ENCODE measurements at places on chromosomes 1 and 21. TPM values are rescaled to one million over a fixed set of nuclear protein-coding genes. Genes with fewer than 3 reads are reported as not detected.
A peak's percentile ranks its signal among the peaks of the same experiment; 100 is the strongest.

GOLT1A gene
- total RNA-seq = not detected

GRCh38 chr1:201849372-201850052 is 20.6 kb downstream of the IPO9 start:
- peaks cover 14% of the 10 kb centered on the region for H3K4me1 ChIP-seq
- H3K4me3 ChIP-seq = no peak overlapping the region
- no peaks in the 10 kb centered on the region for H3K36me3 ChIP-seq

PDPN gene
- total RNA-seq = 0.49 TPM

GCSAML gene
- total RNA-seq = 0.39 TPM

- peak overlapping the region; percentile 35 for H3K27ac ChIP-seq
- no peaks in the 10 kb centered on the region for H3K36me3 ChIP-seq
- no peaks in the 10 kb centered on the region for H3K27me3 ChIP-seq
- no peak for DNase-seq
- H3K4me1 ChIP-seq = peaks cover 41% of the 10 kb centered on the region
- no peak overlapping the region for H3K4me3 ChIP-seq
These were observed 273.9 kb downstream of the TM2D1 start for GRCh38 chr1:61450872-61451571.

GRCh38 chr1:25987951-25988350 is 9.9 kb downstream of the PAFAH2 start:
- peaks cover 36% of the 10 kb centered on the region for H3K4me1 ChIP-seq
- peaks cover 66% of the 10 kb centered on the region for H3K36me3 ChIP-seq
- no peak overlapping the region for H3K27ac ChIP-seq
- no peak overlapping the region for H3K4me3 ChIP-seq
- no peak for DNase-seq

- no peaks in the 10 kb centered on the region for H3K27me3 ChIP-seq
- no peak overlapping the region for H3K4me3 ChIP-seq
- H3K36me3 ChIP-seq = no peaks in the 10 kb centered on the region
- no peak for DNase-seq
- no peaks in the 10 kb centered on the region for H3K4me1 ChIP-seq
These were observed 727.6 kb upstream of the NEGR1 start for GRCh38 chr1:73009938-73010337.

TRIM67 gene
- not detected for total RNA-seq

DNA sequence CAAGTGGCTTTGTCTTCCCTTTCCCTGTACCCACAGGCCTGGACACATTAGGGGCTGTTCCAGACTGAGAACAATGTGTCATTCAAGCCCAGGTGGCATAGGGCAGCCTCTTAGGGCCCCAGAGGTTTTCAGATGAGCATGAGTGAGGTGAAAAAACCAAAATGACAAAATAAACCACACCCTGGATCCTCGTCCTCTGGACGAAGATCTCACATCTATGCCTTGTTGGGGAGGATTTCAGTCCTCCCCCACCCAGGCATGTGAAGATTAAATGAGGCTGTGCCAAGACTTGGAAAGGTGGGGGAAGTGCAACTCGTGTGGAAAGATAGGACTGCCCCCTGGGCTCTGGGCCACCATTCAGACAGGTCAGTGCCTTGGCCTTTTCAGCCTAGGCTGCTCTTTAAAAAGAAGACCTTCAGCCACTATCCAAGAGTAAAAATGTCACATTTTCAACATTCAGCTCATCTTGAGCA is 32.8 kb upstream of the IL19 start:
- H3K27me3 ChIP-seq = no peaks in the 10 kb centered on the region
- DNase-seq = no peak
- peaks cover 28% of the 10 kb centered on the region for H3K36me3 ChIP-seq
- H3K27ac ChIP-seq = peak overlapping the region; percentile 65
- no peak overlapping the region for H3K4me3 ChIP-seq
- peaks cover 27% of the 10 kb centered on the region for H3K4me1 ChIP-seq

DNA sequence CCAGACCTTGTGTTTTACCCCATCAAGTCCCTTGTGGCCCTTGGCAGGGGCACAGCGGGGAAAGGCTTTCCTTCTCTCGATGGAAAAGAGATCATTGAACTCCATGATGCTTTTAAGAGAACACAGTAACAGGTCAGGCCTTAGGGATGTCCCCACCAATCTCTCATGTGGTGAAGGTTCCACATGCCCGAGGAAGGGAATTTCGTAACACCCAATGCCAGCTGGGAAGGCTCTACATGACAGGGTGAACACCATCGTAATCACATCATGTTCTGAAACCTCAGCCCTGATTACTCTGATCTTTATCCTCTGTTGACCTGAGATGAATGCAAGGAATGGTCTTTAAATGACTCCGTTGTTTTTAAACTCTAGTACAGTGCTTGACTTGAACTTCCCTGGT is 105.5 kb upstream of the SPAG17 start:
- DNase-seq = no peak
- no peaks in the 10 kb centered on the region for H3K27me3 ChIP-seq
- no peaks in the 10 kb centered on the region for H3K36me3 ChIP-seq
- H3K4me3 ChIP-seq = no peak overlapping the region
- no peaks in the 10 kb centered on the region for H3K4me1 ChIP-seq

- peaks cover 79% of the 10 kb centered on the region for H3K36me3 ChIP-seq
- no peaks in the 10 kb centered on the region for H3K4me1 ChIP-seq
- DNase-seq = no peak
- H3K27me3 ChIP-seq = no peaks in the 10 kb centered on the region
- no peak overlapping the region for H3K4me3 ChIP-seq
- H3K27ac ChIP-seq = no peak overlapping the region
These were observed 40.3 kb upstream of the MYOCOS start for GRCh38 chr1:171581766-171582165.

VANGL1 gene
- 5.1 TPM for total RNA-seq

RIIAD1 gene
- not detected for total RNA-seq

TRPM2 gene
- total RNA-seq = 15.6 TPM

GRCh38 chr1:14926818-14927575 is 226.6 kb upstream of the TMEM51 start:
- peaks cover 43% of the 10 kb centered on the region for H3K27me3 ChIP-seq
- H3K4me1 ChIP-seq = peaks cover 81% of the 10 kb centered on the region
- H3K4me3 ChIP-seq = peak overlapping the region; percentile 78
- peak overlapping the region; percentile 85 for H3K27ac ChIP-seq
- no peaks in the 10 kb centered on the region for H3K36me3 ChIP-seq
- no peak for DNase-seq

- peaks cover 48% of the 10 kb centered on the region for H3K4me1 ChIP-seq
- H3K36me3 ChIP-seq = no peaks in the 10 kb centered on the region
- H3K27ac ChIP-seq = no peak overlapping the region
- H3K27me3 ChIP-seq = no peaks in the 10 kb centered on the region
- no peak overlapping the region for H3K4me3 ChIP-seq
- no peak for DNase-seq
These were observed 2.7 kb downstream of the DSTYK start for GRCh38 chr1:205208811-205209210.

DNA sequence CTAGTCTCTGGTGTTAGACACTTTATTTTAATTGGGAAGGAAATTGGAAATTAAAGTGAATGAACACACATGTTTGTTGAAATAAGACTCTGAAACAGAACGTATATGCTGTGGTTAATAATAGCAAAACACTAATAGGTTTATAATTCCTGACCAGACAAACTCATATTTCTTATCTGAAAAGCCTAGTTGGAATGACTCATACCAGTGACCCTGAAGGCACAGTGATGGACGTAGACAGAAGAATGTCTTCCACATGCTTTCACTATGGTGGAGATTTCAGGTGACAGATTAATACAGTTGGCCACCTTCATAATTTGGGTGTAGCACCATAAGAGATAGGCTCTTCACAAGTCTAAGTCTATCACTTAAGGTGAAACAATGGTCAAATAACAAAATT is 83.0 kb upstream of the COL11A1 start:
- no peaks in the 10 kb centered on the region for H3K4me1 ChIP-seq
- no peaks in the 10 kb centered on the region for H3K36me3 ChIP-seq
- DNase-seq = no peak
- H3K27me3 ChIP-seq = no peaks in the 10 kb centered on the region

- DNase-seq = no peak
- H3K27me3 ChIP-seq = no peaks in the 10 kb centered on the region
- peaks cover 2% of the 10 kb centered on the region for H3K4me1 ChIP-seq
- H3K4me3 ChIP-seq = no peak overlapping the region
- peaks cover 45% of the 10 kb centered on the region for H3K36me3 ChIP-seq
- H3K27ac ChIP-seq = no peak overlapping the region
These were observed 14.5 kb downstream of the ICMT start for GRCh38 chr1:6221210-6221784.

FHAD1 gene
- total RNA-seq = 0.25 TPM

DNA sequence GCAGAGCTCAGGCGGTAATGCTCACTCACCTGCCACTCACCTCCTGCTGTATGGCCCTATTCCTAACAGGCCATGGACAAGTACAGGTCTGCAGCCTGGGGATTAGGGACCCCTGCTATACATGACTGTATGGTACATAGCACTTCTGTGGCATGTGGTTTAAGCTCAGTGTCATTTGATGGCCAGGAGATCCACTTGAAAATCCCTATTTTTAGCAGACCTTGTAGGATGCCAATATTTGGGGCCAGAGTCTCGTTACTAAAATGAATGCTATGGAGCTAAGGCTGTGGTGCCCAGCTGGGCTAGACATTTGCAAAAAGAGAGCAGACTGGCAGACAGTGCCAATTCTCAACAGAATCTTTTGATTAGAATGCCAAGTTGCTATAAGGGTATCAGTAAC is 1.7 kb upstream of the ANGPTL7 start:
- no peaks in the 10 kb centered on the region for H3K4me1 ChIP-seq
- no peak overlapping the region for H3K4me3 ChIP-seq
- no peaks in the 10 kb centered on the region for H3K36me3 ChIP-seq
- no peaks in the 10 kb centered on the region for H3K27me3 ChIP-seq
- H3K27ac ChIP-seq = no peak overlapping the region

- no peaks in the 10 kb centered on the region for H3K4me1 ChIP-seq
- H3K27ac ChIP-seq = no peak overlapping the region
- H3K36me3 ChIP-seq = no peaks in the 10 kb centered on the region
- no peak for DNase-seq
These were observed 30.3 kb downstream of the HOOK1 start for GRCh38 chr1:59845091-59845490.

ZNF670 gene
- 3.6 TPM for total RNA-seq

- peaks cover 4% of the 10 kb centered on the region for H3K4me1 ChIP-seq
- no peaks in the 10 kb centered on the region for H3K27me3 ChIP-seq
- no peak overlapping the region for H3K27ac ChIP-seq
- no peaks in the 10 kb centered on the region for H3K36me3 ChIP-seq
- DNase-seq = no peak
- no peak overlapping the region for H3K4me3 ChIP-seq
These were observed 5.5 kb upstream of the RNF2 start for GRCh38 chr1:185039726-185040407.

- H3K4me3 ChIP-seq = no peak overlapping the region
- peaks cover 64% of the 10 kb centered on the region for H3K4me1 ChIP-seq
- H3K36me3 ChIP-seq = no peaks in the 10 kb centered on the region
- DNase-seq = peak; percentile 78
- H3K27ac ChIP-seq = peak overlapping the region; percentile 96
These were observed 25.5 kb upstream of the TNFRSF1B start for GRCh38 chr1:12141163-12141850.

TMCC2 gene
- total RNA-seq = 18.6 TPM

GIPC2 gene
- total RNA-seq = 47.6 TPM

- no peak overlapping the region for H3K27ac ChIP-seq
- no peaks in the 10 kb centered on the region for H3K36me3 ChIP-seq
- H3K4me3 ChIP-seq = no peak overlapping the region
- DNase-seq = no peak
These were observed 2.6 kb upstream of the TSPAN1 start for GRCh38 chr1:46172321-46172720.

DNA sequence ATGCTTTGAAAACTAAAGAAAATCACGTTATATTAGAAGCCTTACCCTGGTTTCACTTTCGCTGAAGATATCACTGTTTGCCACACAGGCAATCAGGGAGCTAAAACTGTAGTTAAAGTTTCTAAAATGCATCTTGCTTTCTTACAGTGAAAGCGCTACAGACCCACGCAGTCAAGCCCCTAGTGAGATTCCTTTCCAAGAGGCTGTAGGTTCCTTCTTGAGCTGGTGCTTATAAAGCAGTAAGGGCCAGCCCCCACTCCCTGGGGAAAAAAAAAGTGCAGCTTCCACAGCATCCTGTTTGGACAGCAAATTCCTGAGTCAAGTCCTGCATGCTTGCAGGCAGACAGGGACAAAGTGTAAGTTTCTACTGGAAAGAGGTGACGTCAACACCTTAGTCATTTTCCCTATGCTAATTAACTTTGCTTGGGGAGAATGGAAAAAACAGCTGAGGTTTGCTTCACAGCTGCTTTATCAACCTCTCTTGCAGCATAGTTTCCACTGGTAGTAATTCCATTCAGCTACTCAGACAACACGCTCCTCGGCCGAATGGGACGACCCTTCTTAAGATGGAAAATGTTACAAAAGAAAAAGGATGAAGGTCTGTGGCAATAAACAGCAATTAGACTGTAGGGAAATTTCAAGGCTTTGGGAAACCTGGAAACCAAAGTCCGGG is 14.7 kb upstream of the KCNE1 start:
- peaks cover 15% of the 10 kb centered on the region for H3K36me3 ChIP-seq
- H3K27ac ChIP-seq = peak overlapping the region; percentile 78
- H3K4me3 ChIP-seq = peak overlapping the region; percentile 26
- DNase-seq = no peak
- H3K27me3 ChIP-seq = no peaks in the 10 kb centered on the region

DNA sequence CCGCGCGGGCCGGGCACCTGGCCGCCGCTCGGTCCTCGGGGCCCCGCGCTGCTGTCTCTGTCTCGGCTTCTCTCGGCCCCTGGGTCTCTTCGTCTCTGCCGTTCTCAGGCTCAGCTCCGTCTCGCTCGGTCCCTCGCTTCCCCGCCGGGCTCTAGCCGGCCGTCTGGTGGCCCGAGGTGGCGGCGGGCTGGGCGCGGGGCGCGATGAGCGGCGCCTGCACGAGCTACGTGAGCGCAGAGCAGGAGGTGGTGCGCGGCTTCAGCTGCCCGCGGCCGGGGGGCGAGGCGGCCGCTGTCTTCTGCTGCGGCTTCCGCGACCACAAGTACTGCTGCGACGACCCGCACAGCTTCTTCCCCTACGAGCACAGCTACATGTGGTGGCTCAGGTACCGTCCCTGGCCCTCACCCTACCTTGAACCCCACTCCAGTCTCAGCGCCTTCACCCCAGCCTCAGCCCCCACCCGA is 355 bp downstream of the SHISAL2A start:
- peak; percentile 90 for DNase-seq
- H3K4me1 ChIP-seq = peaks cover 26% of the 10 kb centered on the region
- peak overlapping the region; percentile 94 for H3K27ac ChIP-seq
- no peaks in the 10 kb centered on the region for H3K36me3 ChIP-seq

KCNAB2 gene
- 97.6 TPM for total RNA-seq

GRHL3 gene
- total RNA-seq = not detected

DNA sequence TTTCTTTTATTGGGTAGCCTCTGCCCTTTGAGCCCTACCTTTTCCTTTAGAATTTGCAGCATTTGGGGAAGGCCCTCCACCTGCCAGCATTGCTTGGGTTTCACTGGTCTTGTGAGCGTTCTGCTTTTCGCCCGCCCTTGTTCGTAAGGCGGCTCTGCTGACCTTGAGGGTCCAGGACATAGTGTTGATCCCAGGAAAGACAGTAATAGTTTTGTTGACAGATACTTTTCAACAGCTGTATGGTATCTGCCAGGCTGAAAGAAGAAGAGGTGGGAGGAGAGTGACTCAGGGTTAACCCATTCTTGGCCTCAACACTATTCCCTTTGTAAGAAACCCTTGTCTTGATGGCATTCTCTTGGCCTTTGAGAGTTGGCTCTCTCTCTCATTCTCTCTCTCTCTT is 113.4 kb upstream of the SPAG17 start:
- DNase-seq = no peak
- no peak overlapping the region for H3K27ac ChIP-seq
- H3K27me3 ChIP-seq = no peaks in the 10 kb centered on the region
